ENCODE measurements at places on chromosomes 5 and 9. TPM values are rescaled to one million over a fixed set of nuclear protein-coding genes. Genes with fewer than 3 reads are reported as not detected.

Gene SLC6A7
- total RNA-seq: not detected

Gene NFIB
- total RNA-seq: 5.3 TPM

Gene KIF4B
- 0.14 TPM for total RNA-seq

Gene DMGDH
- total RNA-seq: 4.7 TPM

DNA sequence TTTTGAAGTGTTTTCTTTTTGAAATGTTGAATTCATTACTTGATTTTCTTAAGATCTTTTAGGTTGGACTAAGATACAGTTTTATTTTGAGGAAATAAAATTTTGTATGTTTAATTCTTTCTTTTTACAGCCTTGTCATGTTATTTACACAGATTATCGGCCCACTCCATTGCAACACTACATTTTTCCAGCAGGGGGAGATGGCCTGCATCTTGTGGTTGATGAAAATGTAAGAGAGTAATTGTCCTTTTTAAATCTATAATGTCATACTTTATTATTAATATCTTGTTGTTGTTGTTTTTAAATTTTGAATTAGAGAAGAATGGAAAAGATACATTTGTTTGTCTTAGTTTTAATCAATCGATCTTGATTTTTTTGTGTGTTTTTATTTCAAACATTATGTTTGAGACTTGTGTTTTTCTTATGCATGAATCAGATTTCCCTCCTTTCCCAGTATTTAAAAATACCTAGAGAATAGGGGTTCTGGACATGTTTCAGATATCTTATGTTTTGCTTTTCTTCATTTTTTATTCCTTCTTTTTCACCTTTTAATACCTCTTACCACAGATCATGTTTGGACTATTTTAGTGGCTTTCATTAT is 36.7 kb downstream of the MTREX start:
- no peak overlapping the region for H3K4me3 ChIP-seq
- H3K27me3 ChIP-seq: no peaks in the 10 kb centered on the region

DNA sequence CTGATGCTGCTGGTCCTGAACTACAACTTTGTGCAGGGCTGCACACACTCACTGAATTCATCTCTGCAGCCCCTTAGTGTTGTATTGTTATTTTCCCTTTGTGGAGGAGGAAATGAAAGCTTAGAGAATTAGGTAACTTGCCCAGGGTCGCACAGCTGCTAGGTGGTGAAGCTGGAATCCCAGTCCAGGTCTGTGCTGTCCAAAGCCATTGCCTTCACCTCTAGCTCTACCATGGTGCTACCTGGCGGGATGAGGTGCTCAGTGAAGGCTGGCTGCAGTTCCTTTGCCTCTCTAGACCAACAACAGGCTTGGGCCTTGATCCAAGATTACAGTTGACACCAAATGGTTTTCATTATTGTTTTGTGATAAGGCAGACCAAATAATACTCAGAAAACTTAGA is 177.8 kb upstream of the PITX1 start:
- DNase-seq: peak; percentile 21
- H3K36me3 ChIP-seq: no peaks in the 10 kb centered on the region
- H3K4me3 ChIP-seq: no peak overlapping the region
- peaks cover 4% of the 10 kb centered on the region for H3K27me3 ChIP-seq

GRCh38 chr5:71932655-71933338 is 174.5 kb upstream of the MAP1B start:
- H3K27me3 ChIP-seq: no peaks in the 10 kb centered on the region
- no peak overlapping the region for H3K4me3 ChIP-seq
- H3K4me1 ChIP-seq: no peaks in the 10 kb centered on the region
- peak; percentile 81 for DNase-seq

DNA sequence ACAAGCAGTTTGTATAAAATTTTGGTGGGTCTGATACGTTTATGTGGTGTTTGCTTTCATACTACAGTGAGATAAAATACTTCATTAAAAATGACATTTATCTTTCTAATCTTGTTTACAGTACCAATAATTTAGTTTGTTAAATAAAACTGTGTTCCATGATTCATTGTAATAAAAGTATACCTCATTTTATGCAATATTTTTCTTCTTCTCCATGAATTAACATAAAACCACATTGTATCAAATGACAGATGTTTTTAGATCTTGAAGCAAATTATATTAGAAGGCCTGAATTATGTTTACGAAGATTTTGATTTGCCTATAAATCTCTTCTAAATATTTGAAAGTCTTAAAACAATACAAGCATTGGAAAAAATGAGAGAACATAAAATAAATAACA is 1443.0 kb upstream of the CDH6 start:
- no peaks in the 10 kb centered on the region for H3K27me3 ChIP-seq
- no peaks in the 10 kb centered on the region for H3K36me3 ChIP-seq
- DNase-seq: no peak
- H3K4me1 ChIP-seq: no peaks in the 10 kb centered on the region
- no peak overlapping the region for H3K27ac ChIP-seq

- peak; percentile 21 for DNase-seq
- H3K27me3 ChIP-seq: no peaks in the 10 kb centered on the region
- H3K4me1 ChIP-seq: no peaks in the 10 kb centered on the region
- no peak overlapping the region for H3K4me3 ChIP-seq
- H3K36me3 ChIP-seq: no peaks in the 10 kb centered on the region
These were observed 34.8 kb upstream of the HRH2 start for GRCh38 chr5:175623088-175623487.

DNA sequence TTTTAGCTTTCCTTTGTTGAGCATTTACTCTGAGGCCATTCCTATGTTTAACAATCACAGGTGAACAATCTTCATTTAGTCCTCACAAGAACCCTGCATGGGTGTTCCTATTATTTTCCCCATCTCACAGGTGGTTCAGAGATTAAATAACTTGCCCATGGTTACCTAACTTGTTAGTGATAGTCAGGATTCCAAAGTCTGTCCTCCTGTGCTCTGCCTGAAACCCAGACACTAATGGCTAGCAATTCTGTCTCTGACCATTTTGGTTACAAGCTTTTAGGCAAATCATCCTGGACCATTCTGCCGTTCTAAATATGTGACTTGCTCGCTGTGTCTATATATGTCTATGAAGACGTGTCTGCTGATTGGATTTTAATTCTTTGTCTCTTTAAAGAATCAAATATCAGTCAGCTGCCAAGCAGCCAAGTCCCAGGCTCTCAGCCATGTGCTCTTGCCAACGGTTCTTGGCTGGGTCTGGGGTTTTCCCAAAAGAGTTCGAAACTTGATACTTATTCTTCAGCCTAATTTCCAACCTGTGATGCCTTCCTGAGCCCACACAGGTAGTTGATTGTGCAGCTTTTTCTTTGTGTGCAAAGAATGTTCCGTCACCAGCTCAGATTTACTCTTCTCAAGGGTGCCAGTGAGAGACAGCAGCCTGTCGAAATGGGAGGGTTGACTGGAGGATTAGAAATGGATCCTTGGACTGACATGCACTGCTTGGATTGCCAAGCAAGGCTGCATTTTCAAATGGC is 121.7 kb downstream of the NREP start:
- no peak overlapping the region for H3K27ac ChIP-seq
- no peaks in the 10 kb centered on the region for H3K4me1 ChIP-seq
- no peak overlapping the region for H3K4me3 ChIP-seq
- DNase-seq: no peak

DNA sequence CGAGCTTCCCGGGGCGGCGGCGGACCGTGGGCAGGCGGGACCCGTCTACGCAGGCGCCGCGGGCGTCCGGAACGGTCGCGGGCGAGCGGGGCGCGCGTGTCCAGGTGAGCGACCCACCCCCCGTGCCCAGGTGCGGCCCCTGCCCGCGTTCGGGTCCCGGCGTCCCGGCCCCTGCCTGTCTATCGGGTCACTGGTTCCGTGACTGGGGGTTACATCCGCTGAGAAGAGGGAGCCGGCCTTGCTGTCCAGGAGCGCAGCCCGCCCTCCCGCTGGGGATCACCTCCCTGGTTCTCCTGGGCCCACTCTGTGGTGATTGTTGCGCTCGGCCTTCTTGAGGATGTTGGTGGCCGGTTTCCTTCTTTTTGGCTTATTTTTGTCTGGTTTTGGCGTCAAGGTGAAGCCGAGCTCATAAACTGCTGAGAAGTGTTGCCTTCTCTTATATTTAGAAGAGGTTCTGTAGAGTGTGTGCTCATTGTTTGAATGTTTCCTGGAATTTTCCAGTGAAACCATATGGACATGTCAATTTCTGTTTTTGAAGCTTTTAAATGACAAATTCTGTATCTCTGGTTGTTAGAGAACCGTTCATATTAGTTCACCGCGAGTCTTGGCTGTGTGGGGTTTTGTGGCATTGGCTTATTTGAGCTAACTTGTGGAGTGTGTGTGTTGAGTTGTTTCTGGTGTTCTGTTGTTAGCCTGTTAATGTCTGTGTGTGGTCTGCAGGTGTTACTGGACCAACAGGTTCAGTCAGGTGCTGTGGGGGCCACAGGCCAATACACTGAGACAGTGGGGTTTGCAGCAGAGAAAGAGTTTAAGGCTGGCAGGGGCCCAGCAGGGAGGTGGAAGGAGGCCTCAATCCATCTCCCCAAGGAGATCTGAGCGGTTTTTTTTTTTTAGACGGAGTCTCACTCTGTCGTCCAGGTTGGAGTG is 621 bp downstream of the CEP72 start:
- peak overlapping the region; percentile 87 for H3K4me3 ChIP-seq
- peaks cover 3% of the 10 kb centered on the region for H3K4me1 ChIP-seq
- H3K27me3 ChIP-seq: no peaks in the 10 kb centered on the region

DNA sequence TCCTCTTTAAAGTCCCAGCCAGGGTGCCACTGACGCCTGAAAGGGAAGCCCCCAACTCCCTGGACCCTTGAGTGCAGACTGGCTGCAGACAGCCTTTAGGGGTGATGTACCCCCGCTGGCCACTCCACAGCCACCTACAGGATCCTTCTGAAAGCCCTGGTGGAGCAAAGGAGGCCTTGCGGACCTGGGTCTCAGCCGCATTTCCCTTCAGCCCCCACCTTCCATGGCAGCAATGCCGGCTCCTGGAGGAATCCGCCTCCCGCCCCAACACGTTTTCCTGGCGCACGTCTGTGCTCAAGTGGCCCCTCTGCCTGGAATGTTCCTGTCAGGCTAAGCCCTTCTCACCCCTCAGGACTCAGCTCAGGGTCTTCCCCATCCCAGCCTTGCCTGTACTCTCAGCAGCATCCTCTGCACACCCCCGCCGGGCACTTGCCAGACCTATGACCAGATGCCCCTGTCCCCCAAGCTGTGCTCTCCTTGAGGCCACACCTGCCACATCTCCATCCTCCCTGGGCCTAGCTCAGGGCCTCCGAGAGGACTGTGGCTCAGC is 134.1 kb upstream of the RAPGEF1 start:
- H3K27me3 ChIP-seq: no peaks in the 10 kb centered on the region
- no peaks in the 10 kb centered on the region for H3K36me3 ChIP-seq
- H3K4me1 ChIP-seq: peaks cover 6% of the 10 kb centered on the region
- no peak for DNase-seq
- H3K4me3 ChIP-seq: no peak overlapping the region

DNA sequence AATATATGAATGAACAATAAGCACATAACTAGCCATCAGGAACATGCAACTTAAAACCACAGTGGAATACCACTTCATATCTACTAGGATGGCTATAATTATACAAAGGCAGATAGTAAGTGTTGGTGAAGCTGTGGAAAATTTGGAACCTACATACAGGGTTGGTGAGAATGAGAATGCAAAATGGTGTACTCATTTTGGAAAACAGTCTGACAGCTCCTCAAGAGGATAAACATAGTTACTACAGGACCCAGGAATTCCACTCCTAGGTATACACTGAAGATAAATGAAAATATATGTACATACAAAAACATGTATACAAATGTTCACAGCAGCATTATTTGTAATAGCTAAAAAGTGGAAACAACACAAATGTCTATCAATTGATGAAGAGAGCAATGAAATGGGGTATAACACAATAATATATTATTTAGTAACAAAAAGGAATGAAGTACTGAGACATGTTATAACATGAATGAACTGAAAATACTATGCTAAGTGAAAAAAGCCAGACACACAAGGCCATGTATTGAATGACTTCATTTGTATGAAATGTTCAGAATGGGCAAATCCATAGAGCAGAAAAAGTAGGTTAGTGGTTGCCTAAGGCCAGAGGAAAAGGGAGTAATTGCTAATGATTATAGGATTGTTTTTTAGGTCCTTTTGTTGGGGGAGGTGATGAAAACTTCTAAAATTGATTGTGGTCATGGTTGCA is 31.2 kb upstream of the CDK5RAP2 start:
- H3K27ac ChIP-seq: no peak overlapping the region
- H3K4me3 ChIP-seq: no peak overlapping the region
- DNase-seq: no peak
- H3K27me3 ChIP-seq: no peaks in the 10 kb centered on the region
- no peaks in the 10 kb centered on the region for H3K4me1 ChIP-seq

GRCh38 chr9:69822116-69822750 is 1.6 kb downstream of the CFAP95 start:
- no peak for DNase-seq
- H3K27me3 ChIP-seq: no peaks in the 10 kb centered on the region
- no peak overlapping the region for H3K27ac ChIP-seq
- no peaks in the 10 kb centered on the region for H3K36me3 ChIP-seq
- peaks cover 6% of the 10 kb centered on the region for H3K4me1 ChIP-seq
- peak overlapping the region; percentile 88 for H3K4me3 ChIP-seq

DNA sequence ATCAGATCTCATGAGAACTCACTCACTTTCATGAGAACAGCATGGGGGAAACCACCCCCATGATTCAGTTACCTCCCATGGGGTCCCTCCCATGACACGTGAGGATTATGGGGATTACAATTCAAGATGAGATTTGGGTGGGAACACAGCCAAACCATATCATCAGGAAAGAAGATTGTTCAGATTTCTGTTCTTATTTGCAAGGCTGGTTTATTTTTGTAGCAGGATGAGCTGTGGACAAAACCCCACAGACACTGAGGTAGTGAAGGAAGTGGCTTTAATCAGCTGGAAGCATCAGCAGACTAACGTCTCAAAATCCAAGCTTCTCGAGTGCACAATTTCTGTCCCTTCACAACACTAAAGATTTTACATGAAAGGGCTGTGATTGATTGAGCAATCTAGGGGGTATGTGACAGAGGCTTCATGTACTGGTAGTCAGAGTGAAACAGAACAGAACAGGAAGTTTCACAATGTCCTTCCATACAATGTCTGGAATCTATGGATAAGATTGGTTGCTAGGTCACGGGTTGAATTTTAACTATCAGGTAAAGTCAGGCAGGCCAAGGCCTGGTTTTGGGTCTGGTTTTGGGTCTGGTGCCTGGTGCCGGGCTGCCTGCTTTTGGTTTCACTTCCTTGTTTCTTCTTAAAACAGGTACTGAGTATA is 91.3 kb upstream of the ZNF366 start:
- no peak overlapping the region for H3K4me3 ChIP-seq
- no peaks in the 10 kb centered on the region for H3K36me3 ChIP-seq
- no peaks in the 10 kb centered on the region for H3K27me3 ChIP-seq
- no peak for DNase-seq

- H3K4me1 ChIP-seq: no peaks in the 10 kb centered on the region
- DNase-seq: no peak
- H3K27me3 ChIP-seq: no peaks in the 10 kb centered on the region
- no peak overlapping the region for H3K4me3 ChIP-seq
- H3K27ac ChIP-seq: no peak overlapping the region
- H3K36me3 ChIP-seq: peaks cover 13% of the 10 kb centered on the region
These were observed 66.0 kb downstream of the WDR41 start for GRCh38 chr5:77425998-77426659.

DNA sequence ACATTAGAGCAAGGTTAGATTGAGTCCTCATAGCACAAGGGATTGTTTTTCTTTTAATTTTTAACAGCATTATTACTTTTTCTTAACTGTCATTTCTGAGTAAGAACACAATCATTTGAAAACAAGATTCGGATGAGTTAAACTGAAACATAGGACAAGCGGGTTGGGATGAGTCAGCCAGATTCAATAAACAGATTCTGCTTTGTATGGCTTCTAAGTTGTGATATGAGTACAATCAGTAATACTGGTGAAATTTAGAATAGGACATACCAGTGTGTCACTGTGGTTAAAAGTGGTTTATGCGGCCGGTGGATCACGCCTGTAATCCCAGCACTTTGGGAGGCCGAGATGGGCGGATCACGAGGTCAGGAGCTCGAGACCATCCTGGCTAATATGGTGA is 364.3 kb upstream of the CDH10 start:
- no peaks in the 10 kb centered on the region for H3K36me3 ChIP-seq
- no peak overlapping the region for H3K4me3 ChIP-seq
- no peak overlapping the region for H3K27ac ChIP-seq
- H3K27me3 ChIP-seq: no peaks in the 10 kb centered on the region
- no peaks in the 10 kb centered on the region for H3K4me1 ChIP-seq

Data from endodermal cell (in vitro differentiated cells).